COR-L47 (cell line): ENCODE measurements at places on chromosomes 12 and 14.

GRCh38 chr14:22598099-22598895 lies at the start of gene ABHD4:
Gene ABHD4 (plus strand): TSS chr14:22598300. CDS start chr14:22598307, 7 bp downstream.
- DNase-seq = peak; percentile 4

DNA sequence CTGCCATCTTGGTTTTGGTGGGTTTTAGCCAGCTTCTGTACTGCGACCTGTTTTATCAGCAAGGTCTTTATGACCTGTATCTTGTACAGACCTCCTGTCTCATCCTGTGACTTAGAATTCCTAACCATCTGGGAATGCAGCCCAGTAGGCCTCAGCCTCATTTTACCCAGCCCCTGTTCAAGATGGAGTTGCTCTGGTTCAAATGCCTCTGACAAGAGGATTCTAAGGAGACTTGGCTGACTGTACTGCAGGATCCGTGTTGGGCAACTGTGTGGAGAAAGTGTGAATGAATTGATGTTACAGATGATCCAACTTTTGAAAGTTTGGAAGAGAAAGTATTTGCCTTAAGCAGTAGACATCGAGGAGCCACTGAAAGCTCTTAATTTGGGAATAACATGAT lies 91.0 kb downstream of the TTLL5 start:
- DNase-seq = no peak

- no peak for DNase-seq
Measured at GRCh38 chr12:6935371-6936193, 7.8 kb downstream of the ATN1 start.

DNA sequence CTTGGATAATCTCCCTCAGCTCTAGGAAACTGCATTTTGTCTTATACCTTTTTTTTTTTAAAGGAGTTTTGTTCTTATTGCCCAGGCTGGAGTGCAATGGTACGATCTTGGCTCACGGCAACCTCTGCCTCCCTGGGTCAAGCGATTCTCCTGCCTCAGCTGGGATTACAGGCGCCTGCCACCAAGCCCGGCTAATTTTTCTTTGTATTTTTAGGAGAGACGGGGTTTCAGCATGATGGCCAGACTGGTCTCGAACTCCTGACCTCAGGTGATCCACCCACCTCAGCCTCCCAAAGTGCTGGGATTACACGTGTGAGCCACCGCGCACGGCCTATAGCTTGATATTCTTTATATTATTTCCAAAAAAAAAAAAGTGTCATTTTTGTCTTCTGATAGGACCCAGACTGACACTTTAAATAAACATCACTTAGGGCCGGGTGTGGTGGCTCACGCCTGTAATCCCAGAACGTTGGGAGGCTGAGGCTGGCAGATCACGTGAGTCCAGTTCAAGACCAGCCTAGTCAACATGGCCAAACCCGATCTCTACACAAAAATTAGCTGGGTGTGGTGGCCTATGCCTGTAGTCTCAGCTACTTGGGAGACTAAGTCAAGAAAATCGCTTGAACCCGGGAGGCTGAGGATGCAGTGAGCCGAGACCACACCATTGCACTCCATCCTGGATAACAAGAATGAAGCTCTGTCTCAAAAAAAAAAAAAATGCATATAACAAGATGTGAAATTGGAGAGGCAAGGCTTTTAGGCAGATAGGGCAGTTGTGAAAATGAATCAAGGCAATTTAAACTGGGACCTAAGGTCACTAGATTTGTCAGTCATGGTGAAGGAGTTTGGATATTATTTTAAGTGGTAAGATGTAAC lies 18.4 kb downstream of the SLC2A3 start:
- no peak for DNase-seq

- DNase-seq = no peak
Measured at GRCh38 chr12:65608319-65608916, 215.9 kb upstream of the HMGA2 start.

DNA sequence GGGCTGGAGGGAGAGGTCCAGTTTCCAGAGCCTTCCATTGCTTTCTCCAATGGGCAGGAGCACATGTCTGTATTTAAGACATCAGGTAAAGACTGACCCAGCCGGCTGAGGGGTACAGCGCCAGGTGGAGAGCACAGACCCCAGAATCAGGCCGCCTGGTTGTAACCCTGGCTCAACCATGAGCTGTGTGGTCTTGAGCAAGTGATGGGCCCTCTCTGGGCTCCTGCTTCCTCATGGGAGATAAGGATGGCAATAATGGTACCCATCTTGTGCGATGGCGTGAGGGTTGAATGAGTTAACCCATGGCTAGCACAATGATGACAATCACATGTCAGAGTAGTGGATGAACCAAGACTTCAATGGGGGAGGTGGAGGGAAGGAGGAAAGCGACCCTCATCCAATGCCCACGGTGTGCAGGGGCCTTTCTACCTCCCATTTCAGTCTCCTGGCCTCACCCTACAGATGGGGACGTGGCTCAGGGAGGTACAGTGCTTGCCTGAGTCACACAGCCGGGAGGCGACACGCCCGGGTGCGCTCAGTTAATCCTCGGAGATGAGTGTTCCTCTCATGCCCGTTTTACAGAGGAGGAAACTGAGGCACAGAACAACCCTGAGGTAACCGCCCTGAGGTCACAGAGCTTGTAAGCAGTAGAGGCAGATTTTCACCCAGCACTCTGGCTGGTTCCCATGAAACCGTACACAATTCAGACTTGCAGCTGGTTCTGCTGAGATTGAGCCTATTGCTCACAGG lies 163.9 kb downstream of the RBM19 start:
- DNase-seq = no peak

GRCh38 chr12:69428351-69429073 lies 41.7 kb upstream of the FRS2 start:
- DNase-seq = no peak

DNA sequence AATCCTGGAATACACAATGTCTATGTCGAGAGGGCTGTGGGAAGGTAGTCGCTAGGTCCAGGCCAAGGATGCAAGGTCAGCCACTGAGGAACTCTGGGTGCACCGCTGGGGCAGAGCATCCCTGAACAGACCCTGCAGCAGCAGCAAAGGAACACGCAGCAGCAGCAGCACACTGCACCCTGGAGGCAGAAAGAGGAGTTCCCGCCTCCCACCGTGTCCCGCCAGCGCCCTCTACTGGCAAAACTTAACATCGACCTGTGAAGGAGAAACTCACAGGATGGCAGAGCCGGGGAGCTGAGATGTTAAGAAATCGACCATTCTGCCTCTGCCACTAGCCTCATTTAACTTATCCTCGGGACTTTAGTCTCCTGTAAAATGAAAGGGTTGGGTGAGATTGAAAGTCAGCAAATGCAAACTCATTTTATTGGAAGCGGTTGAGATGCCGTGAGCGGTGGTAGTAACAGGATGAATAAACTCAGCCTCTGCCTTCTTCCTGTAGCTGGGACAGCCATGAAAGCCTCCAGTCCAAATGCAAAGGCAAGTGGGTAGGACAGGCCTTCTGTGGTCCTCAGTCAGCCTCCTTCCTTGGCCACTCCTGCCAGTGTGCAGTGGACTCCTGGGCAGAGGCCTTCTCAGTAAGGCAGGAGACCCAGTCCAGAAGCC lies 45.6 kb downstream of the STAB2 start:
- DNase-seq = no peak

GRCh38 chr12:51663390-51663789 lies 72.4 kb downstream of the SCN8A start:
- no peak for DNase-seq

- DNase-seq = no peak
Measured at GRCh38 chr14:33578461-33579216, 372.2 kb downstream of the EGLN3 start.

- no peak for DNase-seq
Measured at GRCh38 chr14:30996892-30997659, 28.4 kb upstream of the AP4S1 start.

DNA sequence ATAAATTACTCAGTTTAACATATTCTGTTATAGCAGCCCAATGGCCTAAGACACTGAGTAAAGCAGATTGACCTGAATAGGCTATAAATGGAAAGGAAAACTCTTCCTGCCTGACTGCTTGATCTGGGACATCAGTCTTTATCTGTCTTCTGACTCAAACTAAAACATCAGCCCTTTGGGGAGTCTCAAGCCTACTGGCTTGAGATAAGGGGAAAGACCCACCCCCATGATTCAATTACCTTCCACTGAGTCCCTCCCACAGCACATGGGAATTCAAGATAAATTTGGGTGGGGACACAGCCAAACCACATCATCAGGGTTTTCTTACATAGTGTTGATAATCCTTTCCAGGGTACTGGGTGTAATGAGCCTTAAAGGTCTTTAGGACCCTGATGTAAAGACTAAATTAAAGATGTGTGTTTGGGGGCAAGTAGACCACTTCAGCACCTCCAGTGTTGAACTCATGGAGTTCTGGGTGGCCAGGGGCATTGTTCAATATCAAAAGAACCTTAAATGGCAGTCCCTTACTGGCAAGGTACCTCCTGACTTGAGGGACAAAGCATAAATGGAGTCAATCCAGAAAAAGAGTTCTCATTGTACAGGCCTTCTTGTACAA lies 67.8 kb downstream of the TSHR start:
- DNase-seq = no peak

- DNase-seq = no peak
Measured at GRCh38 chr12:89521364-89522223, 3.0 kb downstream of the GALNT4 start.

GRCh38 chr12:112216223-112216622 lies 90.9 kb downstream of the TRAFD1 start:
- no peak for DNase-seq

DNA sequence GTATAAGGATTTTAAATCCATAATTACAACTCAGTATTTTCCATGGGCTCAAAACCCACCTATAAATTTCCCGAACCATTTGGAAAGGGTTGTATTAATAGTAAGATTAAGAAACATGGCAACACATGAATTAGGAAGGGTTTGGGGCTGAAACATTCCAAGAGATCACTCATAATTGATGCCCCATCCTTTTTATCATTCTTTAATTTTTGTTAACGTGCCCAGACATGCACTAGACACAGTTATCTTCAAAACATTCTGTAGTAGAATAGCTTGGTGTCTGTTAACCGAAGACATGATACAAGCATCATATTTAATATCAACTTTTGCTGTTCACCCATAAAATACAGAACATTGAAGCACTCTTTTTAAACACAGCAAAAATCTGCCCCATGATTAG lies 106.8 kb upstream of the FRMD6 start:
- no peak for DNase-seq

- no peak for DNase-seq
Measured at GRCh38 chr12:91417650-91418049, 235.0 kb upstream of the DCN start.

- no peak for DNase-seq
Measured at GRCh38 chr14:100975671-100976070, 72.1 kb upstream of the RTL1 start.

GRCh38 chr14:64581363-64581762 lies 31.6 kb downstream of the PPP1R36 start:
- no peak for DNase-seq

DNA sequence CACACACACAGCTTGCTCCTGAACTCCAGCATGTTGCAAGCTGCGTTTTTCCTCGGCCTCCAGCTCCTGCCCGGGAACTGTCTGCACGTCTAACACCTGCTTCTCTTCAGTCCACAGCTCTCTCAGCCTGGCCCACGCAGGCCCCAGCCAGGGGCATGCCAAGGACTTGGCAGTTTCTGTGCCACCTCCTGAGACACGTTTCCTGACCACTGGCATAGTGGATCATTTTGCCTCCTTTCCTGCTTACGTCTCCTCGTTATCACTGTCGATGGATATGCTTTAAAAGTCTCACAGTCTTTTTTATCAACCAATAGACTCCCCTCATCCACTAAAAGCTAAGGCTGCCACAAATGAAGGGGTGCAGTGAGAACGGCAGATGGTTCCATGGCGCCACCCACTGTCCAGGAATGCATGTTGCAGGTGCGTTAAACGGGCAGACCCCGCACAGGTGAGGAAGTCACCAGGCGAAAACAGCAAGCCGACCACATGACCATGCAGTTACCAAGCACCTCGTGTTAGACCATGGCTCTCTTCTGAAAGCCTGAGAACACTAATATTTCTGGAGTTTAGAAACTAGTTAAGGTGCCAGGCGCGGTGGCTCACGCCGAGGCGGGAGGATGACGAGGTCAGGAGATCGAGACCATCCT lies 14.7 kb upstream of the TEAD4 start:
- peak; percentile 40 for DNase-seq

GRCh38 chr12:14910090-14910915 lies 24.6 kb upstream of the MGP start:
- DNase-seq = no peak

DNA sequence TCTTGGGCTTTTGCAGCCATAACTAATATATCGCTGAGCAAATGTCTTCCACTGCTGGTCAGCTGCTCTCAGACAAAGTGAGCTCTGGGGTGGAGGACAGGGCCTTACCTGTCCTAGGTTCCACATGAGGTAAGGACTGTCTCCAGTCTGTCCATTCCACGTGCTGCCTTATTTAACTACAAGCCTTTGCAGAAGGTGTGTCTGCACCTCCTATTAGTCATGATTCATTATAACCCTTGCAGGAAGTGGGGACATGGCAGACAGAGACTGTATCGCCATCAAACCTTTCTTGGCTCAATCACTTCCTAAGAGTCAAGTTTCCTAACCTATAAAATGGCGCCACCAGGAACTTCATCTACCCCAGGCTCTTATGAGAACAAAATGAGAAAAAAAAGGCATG lies 46.9 kb downstream of the SLC25A47 start:
- DNase-seq = no peak

DNA sequence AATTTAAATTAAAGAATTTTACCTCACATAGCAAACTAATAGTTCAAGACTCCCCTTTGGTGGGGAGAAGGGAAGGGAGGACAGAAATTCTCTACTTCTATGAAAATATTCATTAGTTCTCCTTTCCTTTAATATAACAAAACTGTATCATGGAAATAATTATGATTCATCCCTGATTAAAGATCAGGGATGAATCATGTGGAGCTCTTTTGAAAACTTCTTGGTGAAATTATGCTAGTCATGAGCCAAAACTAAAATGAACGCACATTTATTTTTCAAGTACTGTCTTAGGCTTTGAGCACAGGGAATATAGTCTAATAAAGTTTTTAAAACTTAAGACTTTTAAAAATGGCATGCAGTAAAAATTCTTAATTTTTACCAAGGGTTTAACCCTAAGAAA lies 17.1 kb downstream of the TMBIM4 start:
- DNase-seq = no peak

GRCh38 chr14:20627346-20628027 lies 14.0 kb downstream of the OR6S1 start:
- no peak for DNase-seq

GRCh38 chr12:4996714-4997113 lies 47.0 kb upstream of the KCNA5 start:
- no peak for DNase-seq

DNA sequence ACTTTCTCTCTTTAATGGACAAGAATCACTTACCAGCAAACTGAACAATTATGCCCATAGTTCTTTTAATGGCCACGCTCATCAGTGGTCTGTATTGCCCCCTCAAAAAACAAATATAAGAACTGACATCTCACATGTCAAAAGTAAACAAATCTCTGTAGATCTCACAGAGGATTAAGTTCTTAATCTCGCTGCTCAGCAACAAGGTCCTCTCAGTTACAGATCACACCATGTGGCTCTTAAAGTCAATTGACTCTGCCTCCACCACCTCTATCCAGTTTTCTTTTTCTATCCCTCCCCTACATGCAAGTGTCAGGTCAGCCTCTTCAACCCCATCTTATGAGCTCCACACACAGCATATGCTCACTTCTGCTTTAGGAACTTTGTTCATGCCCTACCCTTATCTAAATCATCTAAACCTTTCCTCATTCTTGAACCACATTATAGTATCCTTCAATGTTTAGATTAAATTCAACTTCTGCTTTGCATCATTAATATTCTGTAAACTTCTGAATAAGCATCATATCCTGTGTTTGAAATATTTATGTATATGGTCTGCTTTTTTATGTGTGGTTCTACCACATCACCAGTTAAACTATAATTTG lies 7.2 kb downstream of the ADAM20 start:
- DNase-seq = no peak
